ENCODE measurements at places on chromosomes 7 and 10. TPM values are rescaled to one million over a fixed set of nuclear protein-coding genes. Genes with fewer than 3 reads are reported as not detected.

Gene ASIC3
- total RNA-seq = 4.3 TPM

Gene FGFBP3
- 2.7 TPM for total RNA-seq

Gene JCAD
- total RNA-seq = 8.2 TPM

Gene LEP
- total RNA-seq = not detected

Gene PRSS2
- total RNA-seq = not detected

Gene NUTM2D
- 1.2 TPM for total RNA-seq

Gene TAX1BP1
- total RNA-seq = 103 TPM

Gene OTUD1
- 3.9 TPM for total RNA-seq

Gene NXPH1
- total RNA-seq = not detected

Gene CALHM3
- 0.60 TPM for total RNA-seq

Gene AKR1C3
- total RNA-seq = 1,217 TPM

Gene ELN
- total RNA-seq = 0.08 TPM

Gene CUZD1
- 1.5 TPM for total RNA-seq

Gene EN2
- 1.0 TPM for total RNA-seq

Gene AASS
- 0.08 TPM for total RNA-seq

Gene BTBD16
- 0.82 TPM for total RNA-seq

Gene NACAD
- total RNA-seq = 0.22 TPM

Gene MCM10
- total RNA-seq = 22.1 TPM

Gene MAP3K8
- total RNA-seq = 18.8 TPM

Gene MSS51
- 0.71 TPM for total RNA-seq

Gene SFXN4
- total RNA-seq = 49.7 TPM

Gene AOC1
- not detected for total RNA-seq
